ENCODE measurements at places on chromosomes 13 and 19. TPM values are rescaled to one million over a fixed set of nuclear protein-coding genes. Genes with fewer than 3 reads are reported as not detected.
A peak's percentile ranks its signal among the peaks of the same experiment; 100 is the strongest.

CEACAM5 gene
- not detected for total RNA-seq

- DNase-seq: peak; percentile 88
Measured at GRCh38 chr19:45402298-45403061, 2.4 kb downstream of the PPP1R13L start.

GAS6 gene
- 18.6 TPM for total RNA-seq

GRCh38 chr13:94033830-94034642 is 445.4 kb downstream of the DCT start:
- DNase-seq: no peak

PLIN4 gene
- 0.54 TPM for total RNA-seq

POGLUT2 gene
- 20.1 TPM for total RNA-seq

All from H1 (cell line).